ENCODE measurements at places on chromosomes 2 and 18. TPM values are rescaled to one million over a fixed set of nuclear protein-coding genes. Genes with fewer than 3 reads are reported as not detected.
A peak's percentile ranks its signal among the peaks of the same experiment; 100 is the strongest.

DNA sequence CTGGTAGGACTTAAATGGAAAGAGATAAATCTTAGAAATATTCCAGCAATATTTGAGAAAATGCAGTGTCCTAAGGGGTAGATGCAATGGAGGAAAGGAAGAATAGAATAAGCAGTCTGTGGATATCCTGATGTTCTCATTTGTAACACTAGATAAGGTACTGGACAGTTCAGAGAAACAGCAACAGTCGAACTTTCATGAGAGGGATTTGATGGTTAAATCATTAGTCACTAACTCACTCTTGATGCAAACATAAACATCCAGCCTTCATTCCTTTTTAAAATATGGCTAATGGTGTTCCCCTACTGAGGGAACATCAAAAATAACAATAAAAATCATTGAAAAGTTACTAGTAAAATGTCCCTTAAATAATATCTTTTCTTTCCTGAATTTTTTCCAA, 211.4 kb upstream of the SLC39A10 start:
- H3K36me3 ChIP-seq: no peaks in the 10 kb centered on the region
- no peak for DNase-seq
- no peak overlapping the region for H3K27ac ChIP-seq
- no peaks in the 10 kb centered on the region for H3K27me3 ChIP-seq
- H3K4me3 ChIP-seq: no peak overlapping the region

DNA sequence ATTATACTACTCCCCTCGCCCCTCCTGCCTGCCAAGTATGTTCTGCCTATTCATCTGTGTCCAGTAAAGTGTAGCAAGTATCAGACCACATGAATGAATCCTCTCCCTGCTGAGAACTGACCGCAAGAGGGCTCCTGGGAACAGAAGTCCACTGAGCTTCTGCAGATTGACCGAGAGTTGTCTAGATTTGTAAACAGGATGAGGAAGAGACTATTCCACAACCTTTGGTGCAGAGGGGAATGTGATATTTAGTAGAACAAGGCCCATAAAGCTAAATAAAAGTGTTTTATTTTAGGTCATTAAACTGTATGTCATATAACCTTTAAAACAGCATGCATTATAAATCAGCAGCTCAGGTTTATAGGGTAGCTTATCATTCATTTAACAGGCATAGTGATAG, 377.0 kb downstream of the DCC start:
- DNase-seq: no peak
- no peaks in the 10 kb centered on the region for H3K4me1 ChIP-seq
- no peak overlapping the region for H3K4me3 ChIP-seq
- H3K27ac ChIP-seq: no peak overlapping the region
- H3K27me3 ChIP-seq: no peaks in the 10 kb centered on the region

DNA sequence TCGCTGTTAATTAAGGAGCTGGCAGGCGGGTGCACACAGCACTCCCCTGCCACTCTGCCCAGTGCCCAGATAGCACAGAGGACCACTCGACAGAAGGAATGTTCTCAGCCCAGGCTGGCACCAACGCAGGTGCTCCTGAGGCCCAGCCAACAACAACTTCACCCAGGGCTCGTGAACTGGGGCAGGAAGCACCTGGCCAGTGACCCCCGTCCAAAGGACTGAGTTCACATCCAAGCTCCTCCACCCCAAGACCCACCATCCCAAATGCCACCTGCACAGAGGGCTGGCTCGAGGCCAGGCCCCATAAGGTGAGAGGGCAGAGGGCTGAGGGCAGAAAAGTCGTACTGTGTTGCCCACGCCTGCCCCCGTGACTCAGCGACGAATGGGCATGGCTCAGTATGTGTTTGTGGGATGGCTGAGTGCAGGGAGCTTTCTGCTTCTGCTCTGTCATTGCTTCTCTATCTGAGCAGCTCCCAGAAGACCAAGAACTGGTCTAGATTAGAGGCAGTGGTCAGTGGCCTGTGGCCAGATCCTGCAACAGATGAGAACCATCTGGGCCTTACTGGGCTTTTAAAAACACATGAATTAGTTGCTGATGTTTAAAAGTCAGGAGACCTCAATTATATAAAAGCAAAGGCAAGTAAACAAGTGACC, 68.4 kb downstream of the POLR1A start:
- H3K4me3 ChIP-seq: no peak overlapping the region
- peaks cover 72% of the 10 kb centered on the region for H3K4me1 ChIP-seq
- peak overlapping the region; percentile 96 for H3K27ac ChIP-seq
- DNase-seq: peak; percentile 87
- no peaks in the 10 kb centered on the region for H3K36me3 ChIP-seq

DNA sequence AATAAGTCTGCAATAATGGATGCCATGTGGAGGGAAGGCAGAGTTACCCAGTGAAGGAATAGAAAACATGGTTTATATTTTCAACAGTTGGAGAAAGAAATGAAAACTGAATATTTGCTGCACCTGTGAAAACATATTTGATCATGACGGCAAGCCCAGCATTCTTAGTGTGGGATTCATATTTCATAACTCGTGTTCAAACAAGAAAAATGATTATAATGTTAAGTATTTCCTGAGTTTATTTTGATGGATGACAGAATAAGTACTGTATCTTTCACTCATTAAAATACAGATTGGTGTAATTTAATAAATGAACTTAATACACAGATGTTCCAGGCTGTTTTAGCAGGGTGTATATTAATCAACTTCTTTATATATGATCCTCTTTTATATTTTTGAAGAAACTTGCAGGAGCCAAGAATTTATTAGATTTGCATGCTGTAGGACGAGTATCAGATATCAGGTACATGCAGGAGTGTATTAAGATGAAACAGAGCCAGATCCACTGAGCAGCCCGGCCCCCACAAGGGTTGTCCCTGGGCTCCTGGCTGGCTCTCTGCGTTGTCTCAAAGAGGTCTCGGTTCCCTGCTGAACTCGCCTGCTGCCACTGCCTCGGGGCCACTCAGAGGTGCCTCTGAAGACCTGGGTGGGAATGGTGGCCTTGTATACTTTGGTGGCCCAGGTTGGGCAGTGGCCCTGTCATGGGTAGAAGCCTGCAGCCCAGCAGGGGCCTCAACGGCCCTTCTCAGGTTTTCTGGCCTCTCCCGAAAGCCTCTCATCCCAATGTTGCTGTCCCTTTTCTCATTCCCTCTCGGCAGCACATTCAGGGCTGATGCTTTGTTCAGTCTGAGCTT, 95.0 kb upstream of the LDAH start:
- H3K4me3 ChIP-seq: no peak overlapping the region
- H3K27ac ChIP-seq: no peak overlapping the region
- H3K4me1 ChIP-seq: no peaks in the 10 kb centered on the region
- peaks cover 54% of the 10 kb centered on the region for H3K27me3 ChIP-seq
- no peak for DNase-seq
- H3K36me3 ChIP-seq: no peaks in the 10 kb centered on the region

KANSL1L gene
- 20.3 TPM for total RNA-seq

DNA sequence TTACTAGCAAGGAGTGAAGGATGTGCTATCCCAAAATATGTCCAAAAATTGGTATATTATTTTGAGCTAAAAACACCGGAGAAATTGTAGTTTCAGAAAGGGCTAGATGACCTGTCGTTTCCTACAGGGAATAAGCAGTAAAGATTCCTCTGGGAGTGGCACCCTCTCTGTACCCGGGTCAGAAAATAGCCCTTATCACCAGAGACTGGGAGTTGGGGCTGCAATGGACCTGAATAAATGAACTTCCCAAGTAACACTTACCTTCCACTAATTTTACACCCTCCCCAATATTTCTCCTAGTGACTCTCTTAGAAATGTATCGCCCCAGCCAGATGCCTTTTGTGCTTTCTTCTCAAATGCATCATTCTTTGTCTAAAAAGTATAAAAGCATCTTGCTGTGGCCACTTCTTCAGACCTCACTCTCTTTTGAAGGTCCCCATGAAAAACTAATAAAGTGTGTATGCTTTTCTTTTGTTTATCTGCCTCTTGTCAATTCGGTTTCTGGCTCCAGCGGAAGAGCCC, 734 bp upstream of the RMC1 start:
- no peaks in the 10 kb centered on the region for H3K27me3 ChIP-seq
- H3K4me3 ChIP-seq: peak overlapping the region; percentile 98
- peak overlapping the region; percentile 96 for H3K27ac ChIP-seq

GRCh38 chr2:82000606-82001005, 1696.1 kb upstream of the LRRTM1 start:
- no peaks in the 10 kb centered on the region for H3K36me3 ChIP-seq
- no peak overlapping the region for H3K4me3 ChIP-seq
- no peaks in the 10 kb centered on the region for H3K4me1 ChIP-seq
- no peak for DNase-seq
- H3K27ac ChIP-seq: no peak overlapping the region
- no peaks in the 10 kb centered on the region for H3K27me3 ChIP-seq

PSMA8 gene
- 0.79 TPM for total RNA-seq

KCNG2 gene
- 0.25 TPM for total RNA-seq

DNA sequence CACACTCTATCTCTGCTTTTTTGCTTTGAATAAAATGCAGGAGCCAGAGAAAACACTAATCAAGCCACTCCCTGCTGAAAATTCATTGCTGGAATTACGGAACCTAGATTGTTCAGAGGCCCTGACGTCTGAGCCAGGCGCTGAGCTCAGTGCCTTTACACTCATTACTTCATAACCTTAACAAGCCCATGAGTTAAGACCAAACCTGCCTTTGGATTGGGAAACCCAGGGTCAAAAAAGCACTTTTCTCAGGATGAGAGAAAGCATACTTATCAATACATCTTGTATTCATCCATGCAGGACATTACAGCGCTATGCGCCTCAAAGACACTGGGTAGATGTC, 762 bp downstream of the INO80C start:
- peak overlapping the region; percentile 65 for H3K4me3 ChIP-seq
- peak overlapping the region; percentile 98 for H3K27ac ChIP-seq
- no peak for DNase-seq

LHCGR gene
- total RNA-seq: not detected

- no peaks in the 10 kb centered on the region for H3K27me3 ChIP-seq
- no peak overlapping the region for H3K4me3 ChIP-seq
- H3K27ac ChIP-seq: no peak overlapping the region
Observed at GRCh38 chr2:11388262-11389051, 44.0 kb upstream of the ROCK2 start.

DNA sequence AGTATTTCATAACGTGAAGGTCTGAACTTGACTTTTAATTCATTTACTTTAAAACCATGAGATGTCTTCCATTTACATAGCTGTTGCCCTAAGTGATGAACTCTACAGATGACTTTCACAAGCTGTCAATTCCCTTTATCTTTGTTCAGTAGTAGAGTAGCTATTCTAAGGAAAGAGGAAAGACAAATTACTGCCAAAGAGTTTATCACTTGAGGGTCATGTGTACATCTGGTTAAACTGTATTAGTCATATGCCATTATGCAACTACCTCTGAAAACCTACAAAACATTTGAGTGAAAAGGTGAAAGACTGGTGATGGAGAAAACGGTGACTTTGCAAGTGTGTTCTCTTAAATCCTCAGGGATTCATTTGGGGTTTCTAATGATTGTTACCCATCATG, 763.9 kb downstream of the TMEM182 start:
- no peak overlapping the region for H3K27ac ChIP-seq
- no peak for DNase-seq
- no peaks in the 10 kb centered on the region for H3K36me3 ChIP-seq
- H3K27me3 ChIP-seq: no peaks in the 10 kb centered on the region
- H3K4me3 ChIP-seq: no peak overlapping the region
- H3K4me1 ChIP-seq: no peaks in the 10 kb centered on the region

- no peaks in the 10 kb centered on the region for H3K36me3 ChIP-seq
- H3K4me3 ChIP-seq: no peak overlapping the region
- H3K27ac ChIP-seq: no peak overlapping the region
- peaks cover 29% of the 10 kb centered on the region for H3K4me1 ChIP-seq
Observed at GRCh38 chr2:234286118-234286598, 210.7 kb downstream of the ARL4C start.

DNA sequence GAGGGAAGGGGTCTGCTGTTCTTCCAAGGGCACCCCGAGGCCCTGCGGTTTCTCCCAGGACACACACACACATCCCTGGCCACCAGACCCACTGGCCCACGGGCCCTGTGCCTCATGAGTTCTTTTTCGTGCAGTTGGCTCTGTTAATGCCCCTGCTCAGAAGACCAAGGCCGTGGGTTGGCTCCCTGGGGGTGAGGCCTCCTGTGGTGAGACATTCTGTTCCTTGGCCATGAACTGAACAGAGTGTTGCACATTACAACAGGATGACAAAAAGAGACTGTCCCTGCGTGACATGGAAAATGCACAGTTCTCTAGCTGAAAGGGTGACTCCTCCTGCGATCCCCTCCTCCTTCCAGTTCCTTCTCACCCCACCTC, 30.7 kb downstream of the SH2D6 start:
- no peak overlapping the region for H3K4me3 ChIP-seq
- H3K27me3 ChIP-seq: no peaks in the 10 kb centered on the region
- H3K27ac ChIP-seq: no peak overlapping the region
- H3K36me3 ChIP-seq: no peaks in the 10 kb centered on the region

- H3K27ac ChIP-seq: no peak overlapping the region
- H3K4me3 ChIP-seq: no peak overlapping the region
- H3K36me3 ChIP-seq: no peaks in the 10 kb centered on the region
- no peak for DNase-seq
- H3K27me3 ChIP-seq: no peaks in the 10 kb centered on the region
Observed at GRCh38 chr2:172416447-172417058, 10.8 kb upstream of the ITGA6 start.

DNA sequence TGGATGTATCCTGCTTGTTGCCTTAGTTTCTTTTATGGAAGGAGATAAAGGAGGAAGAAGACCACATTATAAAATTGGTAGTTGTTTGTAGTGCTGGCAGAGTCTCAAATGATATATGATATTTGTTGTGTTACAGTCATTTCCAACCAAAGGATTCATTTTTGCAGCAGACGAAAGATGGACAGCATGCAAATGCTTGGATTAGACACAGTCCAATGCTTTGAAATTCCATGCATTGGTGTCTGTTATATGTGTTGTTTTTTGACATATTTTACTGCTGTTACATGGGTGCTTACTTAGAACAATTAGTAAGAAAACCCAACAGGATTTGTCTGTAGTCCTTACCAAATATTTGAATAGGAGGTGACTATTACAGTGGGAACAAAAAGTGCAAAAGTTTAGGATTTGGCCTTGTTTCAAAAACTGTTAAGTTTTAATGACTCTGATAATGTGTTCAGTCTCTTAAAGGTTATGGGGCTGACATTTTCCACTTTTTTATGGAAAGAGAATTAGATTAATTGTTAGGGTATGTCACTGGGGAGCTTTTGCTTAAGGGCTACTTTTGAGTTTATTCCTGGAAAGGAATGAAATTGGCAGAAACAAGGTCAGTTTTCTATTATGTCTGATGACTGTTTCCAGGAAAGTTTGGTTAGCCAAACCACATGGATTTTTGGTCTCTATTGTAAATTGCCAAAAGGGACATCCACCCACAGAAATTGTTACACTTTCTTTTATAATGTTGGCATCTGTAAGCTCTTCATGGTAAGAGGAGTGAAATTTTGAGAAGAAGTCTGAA, 229.4 kb upstream of the MMADHC start:
- no peaks in the 10 kb centered on the region for H3K36me3 ChIP-seq
- no peak overlapping the region for H3K4me3 ChIP-seq
- H3K4me1 ChIP-seq: no peaks in the 10 kb centered on the region
- no peak overlapping the region for H3K27ac ChIP-seq
- DNase-seq: no peak

GRCh38 chr18:13131283-13131682, 87.3 kb upstream of the LDLRAD4 start:
- no peaks in the 10 kb centered on the region for H3K27me3 ChIP-seq
- no peak for DNase-seq
- no peak overlapping the region for H3K27ac ChIP-seq
- H3K4me3 ChIP-seq: no peak overlapping the region
- peaks cover 6% of the 10 kb centered on the region for H3K4me1 ChIP-seq

- H3K27me3 ChIP-seq: no peaks in the 10 kb centered on the region
- H3K27ac ChIP-seq: no peak overlapping the region
- H3K4me1 ChIP-seq: no peaks in the 10 kb centered on the region
- no peak overlapping the region for H3K4me3 ChIP-seq
- H3K36me3 ChIP-seq: no peaks in the 10 kb centered on the region
Observed at GRCh38 chr18:68560128-68560527, 154.8 kb downstream of the TMX3 start.

Data from spleen (tissue), 13 donors.